Renal cortex interstitium (tissue), 15 donors: ENCODE measurements at places on chromosomes 6 and 20. TPM values are rescaled to one million over a fixed set of nuclear protein-coding genes. Genes with fewer than 3 reads are reported as not detected.

DNA sequence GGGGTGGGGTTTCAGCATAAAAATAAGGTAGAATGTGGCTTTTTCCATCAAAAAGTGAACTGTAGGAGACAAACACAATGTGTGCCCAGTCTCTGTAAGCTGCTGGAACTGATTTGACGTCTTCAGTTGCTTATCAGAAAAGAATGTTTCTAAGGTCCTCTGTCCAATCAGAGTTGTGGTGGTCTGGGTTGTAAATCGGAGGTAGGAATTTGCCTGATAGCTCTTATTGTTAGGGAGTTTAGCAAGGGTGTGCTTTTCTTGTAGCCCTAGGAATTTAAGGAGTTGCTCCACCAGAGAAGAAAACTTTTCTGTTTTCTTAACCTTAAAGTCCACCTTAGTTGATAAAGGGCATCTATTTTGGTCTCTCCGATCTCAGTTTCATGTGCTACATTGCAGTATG, 10.4 kb upstream of the SSTR4 start:
- DNase-seq: no peak

GRCh38 chr6:49646942-49647341, 10.3 kb upstream of the RHAG start:
- no peak for DNase-seq

GRCh38 chr20:23002276-23002675, 32.8 kb upstream of the SSTR4 start:
- no peak for DNase-seq

DNA sequence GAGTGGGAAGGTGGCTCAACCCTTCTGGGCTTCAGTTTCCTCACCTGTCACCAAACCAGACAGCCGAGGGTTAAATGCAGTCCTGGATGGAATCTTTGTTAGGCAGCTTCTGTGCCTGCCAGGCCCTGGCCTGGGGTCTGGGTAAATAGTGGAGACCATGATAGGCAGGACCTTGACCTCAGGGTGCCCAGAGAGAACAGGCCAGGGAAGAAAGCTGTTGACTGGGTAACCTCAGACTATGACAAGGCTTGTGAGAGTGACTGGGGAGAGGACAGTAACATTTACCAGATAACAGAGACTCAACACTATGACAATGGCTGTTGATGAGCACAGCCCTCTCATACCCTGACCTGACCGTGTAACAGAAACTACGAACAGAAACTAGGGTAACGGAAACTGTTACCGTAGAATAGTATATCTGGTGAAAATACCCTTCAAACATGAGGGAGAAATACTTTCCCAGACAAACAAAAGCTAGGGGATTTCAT, 218.3 kb downstream of the PREX1 start:
- no peak for DNase-seq

- DNase-seq: no peak
These were observed 27.2 kb upstream of the KIF25 start for GRCh38 chr6:167970230-167970629.

GRCh38 chr6:136820561-136820960, 1.8 kb upstream of the PEX7 start:
- DNase-seq: no peak

DNA sequence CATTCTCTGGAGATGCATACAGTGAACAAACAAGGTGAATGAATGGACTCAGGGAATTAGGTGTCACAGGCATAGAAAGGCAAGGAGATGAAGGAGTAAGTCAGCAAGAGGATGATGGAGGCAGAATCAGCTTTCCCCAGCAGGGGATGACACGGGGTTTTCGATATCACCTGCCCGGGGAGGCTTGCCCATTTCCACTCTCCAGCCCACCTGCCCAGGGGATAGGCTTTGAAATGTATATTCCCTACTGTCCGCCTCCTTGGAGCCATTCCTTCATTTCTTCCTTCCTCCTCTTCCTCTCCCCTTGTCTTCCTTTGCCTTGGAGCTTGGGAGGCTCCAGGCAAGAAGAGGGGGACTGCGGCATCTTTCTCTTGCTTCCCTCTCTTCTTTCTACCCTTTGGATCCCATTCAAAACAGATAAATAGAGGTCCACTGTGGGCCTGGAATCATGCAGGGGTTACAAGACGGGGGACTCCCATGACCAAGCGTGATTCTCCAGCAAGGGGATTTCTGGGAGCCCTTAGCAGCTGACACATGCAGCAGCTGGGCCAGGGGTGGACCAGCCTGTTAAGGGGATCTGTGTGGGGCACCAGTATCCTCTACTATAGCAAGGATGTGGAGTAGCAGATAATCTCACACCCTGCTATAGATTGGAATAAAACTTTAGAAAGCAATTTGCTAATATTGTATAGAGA, 23.5 kb upstream of the RNF24 start:
- DNase-seq: no peak

DNA sequence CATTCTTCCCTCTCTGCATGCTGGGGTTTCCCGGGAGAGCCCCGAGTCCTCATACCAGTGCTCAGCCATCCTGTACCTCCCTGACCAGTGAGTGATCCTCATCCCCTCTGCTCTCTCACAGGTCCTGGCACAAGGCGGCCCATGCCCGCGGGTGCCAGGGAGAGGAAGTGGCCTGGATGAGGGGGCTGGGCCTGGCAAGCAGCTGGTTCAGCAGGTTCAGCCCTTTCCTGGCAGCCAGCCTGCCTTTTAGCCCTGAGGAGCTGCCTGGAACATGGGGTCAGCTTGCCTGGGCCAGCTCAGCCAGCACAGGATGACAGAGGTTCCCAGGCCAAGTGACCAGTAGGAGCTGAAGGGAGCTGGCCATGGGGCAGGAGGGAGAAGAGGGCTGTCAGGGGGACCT, 10.9 kb downstream of the MOCS1 start:
- no peak for DNase-seq

DNA sequence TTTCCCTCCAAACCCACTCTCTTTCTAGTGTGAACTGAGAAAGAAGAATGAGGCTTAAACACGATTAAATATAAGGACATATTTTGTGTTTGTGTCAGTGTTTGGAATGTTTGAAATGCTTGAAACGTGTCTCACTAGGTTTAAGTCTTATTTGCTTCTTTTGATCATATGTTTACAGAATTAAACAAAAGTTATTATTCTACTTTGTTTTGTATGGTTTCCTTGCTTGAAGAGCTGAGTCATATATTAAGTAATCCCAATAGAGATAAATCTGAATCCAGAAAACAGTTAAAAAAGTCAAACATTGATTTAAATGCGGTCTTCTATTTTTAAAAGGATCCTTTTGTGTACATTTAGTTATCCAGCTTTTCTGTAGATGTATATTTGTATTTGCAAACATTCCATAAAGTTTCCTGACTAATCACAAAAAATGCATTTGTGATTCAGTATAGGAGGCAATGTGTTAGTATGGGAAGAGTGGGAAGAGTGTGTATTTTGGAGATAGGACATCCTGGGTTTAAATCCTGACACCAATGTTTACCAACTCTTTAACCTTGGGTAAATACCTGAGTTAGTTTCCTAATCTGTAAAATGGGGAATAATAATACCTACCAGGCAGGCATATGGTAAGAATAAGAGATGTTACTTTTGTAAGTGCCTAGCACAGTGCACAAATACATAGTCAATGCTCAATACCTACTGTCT, 72.9 kb downstream of the TSBP1 start:
- no peak for DNase-seq

- no peak for DNase-seq
These were observed 269.8 kb downstream of the CDC5L start for GRCh38 chr6:44657206-44657819.

GRCh38 chr6:21257125-21257524, 336.4 kb upstream of the SOX4 start:
- DNase-seq: no peak

- DNase-seq: no peak
These were observed 505.0 kb downstream of the BMP2 start for GRCh38 chr20:7272512-7272911.

- no peak for DNase-seq
These were observed 50.8 kb downstream of the UTRN start for GRCh38 chr6:144335914-144336313.

GRCh38 chr6:68211242-68211795, 423.8 kb upstream of the ADGRB3 start:
- DNase-seq: no peak

GRCh38 chr6:30720738-30721197, 616 bp downstream of the TUBB start:
- peak; percentile 39 for DNase-seq

DNA sequence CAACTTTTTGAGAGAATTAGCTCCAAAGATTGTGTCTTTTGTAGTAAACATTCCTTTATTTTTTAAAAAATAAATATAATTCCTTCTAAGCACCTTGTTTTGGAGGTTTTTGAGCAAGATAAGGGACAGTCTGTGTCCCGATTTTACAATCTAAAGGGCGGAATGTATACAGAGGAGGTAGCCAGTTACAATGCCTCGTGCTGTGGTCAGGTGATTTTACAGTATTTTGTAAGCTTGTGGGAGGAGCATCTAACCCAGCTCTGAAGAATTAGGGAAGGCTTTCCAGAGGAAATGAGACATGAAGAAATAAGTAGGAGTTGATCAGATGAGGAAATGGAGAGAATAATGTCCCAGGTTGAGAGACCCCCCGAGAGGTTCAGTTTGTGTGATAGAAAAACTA, 1.3 kb downstream of the HINT3 start:
- no peak for DNase-seq

The LSM14B gene
- polyA plus RNA-seq: 63.9 TPM

The GID8 gene
- polyA plus RNA-seq: 55.4 TPM

The CFAP61 gene
- 4.3 TPM for polyA plus RNA-seq

The SEMG1 gene
- not detected for polyA plus RNA-seq

The GPLD1 gene
- 4.0 TPM for polyA plus RNA-seq

The EYA2 gene
- polyA plus RNA-seq: 0.56 TPM

The SH3BGRL2 gene
- polyA plus RNA-seq: 28.1 TPM

The ABCC10 gene
- 27.6 TPM for polyA plus RNA-seq
